ENCODE measurements at places on chromosomes 3 and 15.

DNA sequence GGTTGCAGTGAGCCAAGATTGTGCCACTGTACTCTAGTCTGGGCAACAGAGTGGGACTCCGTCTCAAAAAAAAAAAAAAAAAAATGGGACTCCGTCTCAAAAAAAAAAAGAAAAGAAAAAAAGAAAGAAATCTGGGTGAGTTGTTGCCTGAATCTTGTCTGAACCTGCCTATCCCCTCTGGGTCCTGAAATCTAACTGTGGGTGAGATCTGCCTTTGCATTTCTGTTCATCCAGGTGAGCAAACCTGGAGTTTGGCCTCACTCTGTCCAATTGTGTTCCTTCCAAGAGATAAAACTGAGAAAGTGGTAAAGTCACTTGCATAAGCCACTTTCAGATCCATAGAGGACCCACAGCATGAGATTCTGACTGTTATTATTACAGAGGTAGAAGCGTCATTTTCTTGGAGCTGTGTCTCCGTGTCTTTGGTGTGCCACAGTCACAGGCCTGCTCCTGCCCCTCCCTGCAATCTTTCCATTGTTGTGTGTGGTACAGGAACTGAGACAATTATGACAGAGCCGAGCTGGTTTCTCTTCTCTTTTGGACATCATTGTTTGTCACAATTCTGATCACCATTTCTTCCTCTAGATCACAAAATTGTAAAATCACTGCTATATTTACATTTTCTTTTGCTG is 235.9 kb downstream of the LPP start:
- no peak for DNase-seq

DNA sequence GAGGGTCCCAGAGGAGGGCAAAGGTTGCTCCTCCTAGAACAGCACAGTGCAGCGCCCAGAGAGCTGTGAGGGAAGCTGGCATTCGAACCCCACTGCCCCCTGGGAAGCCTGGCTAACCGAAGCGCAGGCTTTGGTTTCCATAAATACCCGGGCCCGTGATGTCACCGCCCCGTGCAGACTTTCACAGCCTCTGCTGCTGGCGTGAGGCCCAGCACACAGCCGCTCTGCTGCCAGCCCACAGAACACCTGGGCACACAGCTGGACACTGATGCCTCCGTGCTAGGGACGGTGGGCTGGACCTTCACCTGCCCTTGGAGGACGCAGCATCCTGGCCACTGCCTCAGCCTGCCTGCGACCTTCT is 1.0 kb downstream of the IQSEC1 start:
- no peak for DNase-seq

DNA sequence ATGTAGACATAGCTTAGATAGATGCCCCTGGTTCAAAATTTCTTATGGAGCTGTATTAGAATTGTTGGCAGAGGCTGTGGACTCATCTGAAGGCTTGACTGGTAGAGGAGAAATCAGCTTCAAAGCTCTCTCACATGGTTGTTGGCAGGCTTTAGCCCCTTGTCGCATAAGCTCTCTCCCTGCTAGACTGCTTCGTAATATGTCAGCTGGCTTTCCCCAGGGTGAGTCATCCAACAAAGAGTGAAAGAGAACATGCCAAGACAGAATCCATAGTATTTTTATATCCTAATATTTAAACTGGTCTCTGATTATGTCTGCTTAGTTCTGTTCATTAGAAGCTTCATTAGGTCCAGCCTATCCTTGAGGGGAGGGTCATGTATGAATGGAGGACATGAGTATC is 427.4 kb upstream of the NAALADL2 start:
- DNase-seq: no peak

DNA sequence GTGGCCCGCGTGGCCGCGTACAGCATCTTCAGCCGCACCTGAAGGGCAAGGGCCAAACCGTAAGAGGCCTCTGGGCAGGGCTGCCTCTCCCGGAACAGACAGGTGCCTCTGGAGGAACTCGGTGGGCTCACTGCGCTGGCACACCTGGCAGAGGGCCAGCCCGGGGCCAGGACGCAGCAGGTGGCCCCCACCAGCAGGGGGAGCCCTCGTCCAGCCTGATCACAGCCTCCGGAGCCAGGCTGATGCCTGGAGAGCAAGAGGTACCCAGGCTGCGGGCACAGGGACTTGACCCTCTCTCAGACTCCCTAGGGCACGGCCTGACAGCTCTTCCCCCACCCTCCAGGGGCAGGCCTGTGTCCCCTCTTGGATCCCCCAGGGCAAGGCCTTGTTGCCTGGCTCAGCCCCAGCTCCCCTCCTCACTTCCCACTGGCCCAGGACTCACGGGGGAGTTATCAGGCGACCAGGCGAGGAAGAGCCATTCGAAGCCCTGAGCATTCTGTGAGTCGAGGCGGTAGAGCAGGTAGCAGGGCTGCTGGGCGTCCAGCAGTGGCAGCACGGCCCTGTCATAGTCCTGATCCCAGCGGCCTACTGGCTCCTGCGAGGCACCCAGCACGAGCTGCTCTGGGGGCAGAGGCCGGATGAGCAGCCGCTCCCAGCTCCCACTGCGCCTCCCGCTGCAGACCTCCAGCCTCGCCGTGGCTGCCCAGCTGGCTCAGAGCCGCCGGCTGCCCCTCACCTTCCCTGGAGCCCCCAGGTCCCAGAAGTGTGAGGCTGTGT is 6.2 kb upstream of the TLR9 start:
- peak; percentile 45 for DNase-seq

DNA sequence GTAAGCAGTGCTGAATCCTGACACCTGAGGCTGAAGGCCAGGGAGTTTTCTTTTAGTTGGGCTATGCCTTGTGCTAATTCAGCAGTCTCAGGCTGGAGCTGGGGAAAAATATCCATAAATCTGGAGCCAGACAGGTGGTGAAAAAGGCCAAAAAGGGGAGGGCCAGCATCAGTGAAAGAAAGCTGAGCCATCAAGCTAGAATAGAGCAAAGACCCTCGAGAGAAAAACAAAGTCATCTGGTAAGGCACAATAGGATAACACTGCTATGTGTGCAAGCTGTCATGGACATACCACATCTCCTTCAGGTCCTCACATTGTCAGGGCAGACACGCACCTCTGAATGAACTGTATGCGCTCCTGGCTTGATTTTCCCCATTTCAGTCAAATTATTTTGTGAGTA is 687.9 kb downstream of the SQOR start:
- DNase-seq: no peak

DNA sequence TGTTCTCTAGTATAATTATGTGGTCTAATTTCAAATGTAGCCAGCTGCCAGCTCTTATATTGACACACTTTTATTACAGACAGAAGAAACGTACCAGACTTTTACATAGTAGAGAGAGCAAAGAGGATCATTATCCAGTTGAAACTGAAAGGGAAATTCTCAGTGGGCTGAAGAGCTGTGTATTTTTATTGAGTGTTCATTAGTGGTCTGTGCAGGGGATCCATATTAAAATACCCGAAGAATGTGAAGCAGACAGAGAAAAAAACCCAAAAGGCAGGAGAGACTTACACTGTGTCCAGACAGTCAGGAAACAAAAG is 41.3 kb downstream of the MYRIP start:
- DNase-seq: no peak

GRCh38 chr15:65998486-65998885 is 129.2 kb downstream of the RAB11A start:
- DNase-seq: no peak

GRCh38 chr3:32500231-32500630 is 2.4 kb downstream of the CMTM6 start:
- no peak for DNase-seq

- DNase-seq: no peak
Measured at GRCh38 chr3:23696842-23697241, 108.9 kb upstream of the UBE2E1 start.

DNA sequence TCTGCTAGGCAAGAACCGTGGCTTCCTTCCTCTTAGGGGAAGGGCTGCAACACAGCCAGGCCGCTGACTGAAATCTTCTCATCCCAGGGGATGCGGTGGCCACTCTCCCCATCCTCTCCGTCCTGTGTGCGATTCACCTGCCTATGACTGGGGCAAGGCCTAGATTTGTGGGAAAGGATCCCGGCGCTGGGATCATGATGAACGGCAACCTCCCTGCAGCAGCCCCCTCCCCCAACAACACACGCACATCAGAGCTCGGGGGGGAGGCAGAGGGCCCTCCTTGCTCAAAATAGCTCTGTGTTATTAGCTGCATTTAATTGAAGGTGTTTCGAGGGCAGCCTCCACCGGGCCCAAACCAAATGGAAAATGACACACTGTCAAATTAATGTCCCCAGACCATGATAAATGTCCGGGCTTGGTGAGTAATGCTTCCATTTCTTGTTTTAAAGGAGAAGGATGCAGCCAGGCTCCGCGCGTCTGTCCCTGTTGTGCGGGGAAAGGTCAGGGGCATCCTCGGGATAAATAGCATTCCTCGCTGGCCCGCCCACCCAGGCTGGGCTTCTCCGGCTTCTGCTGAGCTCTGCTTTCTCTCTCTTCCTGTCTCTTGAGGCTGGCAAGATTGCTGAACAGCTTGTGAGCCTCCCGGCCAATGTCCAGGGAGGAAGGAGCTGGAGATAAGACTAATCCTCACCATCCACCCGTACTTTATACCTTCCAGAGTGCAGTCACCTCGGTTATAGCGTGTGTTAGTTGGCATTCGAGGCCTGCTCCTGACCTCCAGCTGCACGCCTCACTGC is 56.4 kb upstream of the TLE3 start:
- DNase-seq: peak; percentile 88

- DNase-seq: no peak
Measured at GRCh38 chr15:84634228-84634837, 19.8 kb downstream of the WDR73 start.

GRCh38 chr3:192795021-192795420 is 67.7 kb upstream of the FGF12 start:
- DNase-seq: no peak

DNA sequence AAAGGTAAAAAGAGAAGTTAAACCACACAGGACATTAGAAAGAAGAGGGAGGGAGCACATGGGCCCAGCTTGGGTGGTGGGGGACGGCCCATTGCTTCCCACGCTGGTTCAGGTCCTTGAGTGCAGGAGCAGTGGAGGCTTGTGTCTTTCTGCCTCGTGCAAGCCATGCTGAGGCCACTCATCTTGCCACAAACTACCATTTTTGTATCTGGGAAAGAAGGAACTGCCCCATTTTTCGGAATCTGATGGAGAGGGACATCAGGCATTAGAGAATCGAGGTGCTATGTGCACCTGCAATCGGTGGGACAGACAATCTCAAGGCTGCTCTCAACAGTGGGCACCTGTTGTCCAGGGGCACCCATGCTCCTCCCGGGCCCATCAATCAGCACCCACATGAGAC is 234.5 kb downstream of the KLF13 start:
- DNase-seq: no peak

GRCh38 chr3:193783166-193783896 is 190.3 kb downstream of the OPA1 start:
- DNase-seq: no peak

- DNase-seq: no peak
Measured at GRCh38 chr15:39584266-39584659, 3.4 kb downstream of the THBS1 start.

DNA sequence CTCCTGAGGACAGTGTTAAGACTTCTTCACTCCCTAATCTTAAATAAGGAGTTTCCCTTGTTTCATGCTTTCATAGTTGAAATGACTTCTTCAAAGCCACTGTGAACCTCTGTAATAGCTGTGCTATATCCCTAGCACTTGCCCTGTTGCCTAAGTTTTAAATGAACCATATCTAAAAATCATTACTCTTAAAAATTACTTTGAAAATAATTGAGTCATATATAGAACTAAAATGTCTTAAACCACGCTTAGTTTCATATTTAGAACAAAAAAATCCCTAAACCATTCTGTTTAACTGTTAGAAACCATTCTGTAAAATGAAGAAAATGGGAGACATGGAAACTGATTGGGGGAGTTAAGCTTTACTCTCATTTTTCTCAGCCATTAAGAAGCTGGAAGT is 29.8 kb downstream of the DNAJC19 start:
- DNase-seq: no peak

DNA sequence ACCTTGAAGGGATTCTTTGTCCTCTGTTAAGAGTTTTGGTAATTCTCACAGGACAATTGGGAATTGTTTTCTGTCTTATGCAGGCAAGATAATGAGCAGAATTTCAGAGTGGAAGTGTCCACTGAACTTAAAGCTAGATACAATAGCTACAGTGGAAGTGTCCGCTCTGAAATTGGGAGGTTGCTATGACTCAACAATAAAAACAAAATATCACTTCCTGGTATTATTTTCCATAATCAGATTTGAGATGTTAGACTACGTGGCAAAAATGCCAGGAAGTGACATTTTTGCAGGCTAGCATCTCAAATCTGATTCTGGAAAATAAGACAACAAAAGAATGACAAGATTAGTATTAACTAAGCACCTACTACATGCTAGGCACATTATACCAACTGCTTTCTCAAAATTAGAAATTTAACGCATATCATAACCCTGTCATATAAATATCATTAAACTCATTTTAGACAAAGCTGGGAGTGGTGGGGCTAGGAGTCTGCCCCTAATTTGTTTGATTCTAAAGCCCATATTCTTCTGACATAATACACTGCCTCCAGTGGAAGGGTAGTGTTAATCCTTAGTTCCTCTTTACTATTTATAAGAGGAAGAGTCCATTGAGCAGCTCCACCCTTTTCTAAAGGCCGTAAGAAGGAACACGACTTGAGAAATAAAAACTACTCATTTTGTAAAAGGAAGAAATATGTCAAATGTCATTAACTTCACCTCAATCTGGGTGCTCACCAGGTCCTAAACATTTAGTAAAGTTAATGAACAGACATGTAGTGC is 266.9 kb upstream of the STT3B start:
- no peak for DNase-seq

DNA sequence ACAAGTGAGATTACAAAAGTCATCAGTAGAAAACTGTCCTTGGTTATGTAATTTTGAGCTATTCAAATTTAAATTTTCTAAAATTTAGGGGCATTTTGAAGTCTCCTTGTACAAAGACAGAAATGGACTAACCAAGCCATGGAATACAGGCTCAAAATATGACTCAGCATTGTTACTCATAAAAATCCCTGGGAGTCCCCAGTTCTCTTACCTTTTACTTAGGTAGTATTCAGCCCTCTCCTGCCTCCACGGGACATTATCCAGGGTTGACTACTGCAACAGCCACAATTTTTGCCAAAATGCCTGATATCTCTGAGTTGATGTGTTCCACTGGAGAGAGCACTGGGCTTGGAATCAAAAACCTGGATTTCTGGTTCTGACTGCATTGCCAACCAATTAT is 25.0 kb downstream of the CLDN18 start:
- DNase-seq: no peak

DNA sequence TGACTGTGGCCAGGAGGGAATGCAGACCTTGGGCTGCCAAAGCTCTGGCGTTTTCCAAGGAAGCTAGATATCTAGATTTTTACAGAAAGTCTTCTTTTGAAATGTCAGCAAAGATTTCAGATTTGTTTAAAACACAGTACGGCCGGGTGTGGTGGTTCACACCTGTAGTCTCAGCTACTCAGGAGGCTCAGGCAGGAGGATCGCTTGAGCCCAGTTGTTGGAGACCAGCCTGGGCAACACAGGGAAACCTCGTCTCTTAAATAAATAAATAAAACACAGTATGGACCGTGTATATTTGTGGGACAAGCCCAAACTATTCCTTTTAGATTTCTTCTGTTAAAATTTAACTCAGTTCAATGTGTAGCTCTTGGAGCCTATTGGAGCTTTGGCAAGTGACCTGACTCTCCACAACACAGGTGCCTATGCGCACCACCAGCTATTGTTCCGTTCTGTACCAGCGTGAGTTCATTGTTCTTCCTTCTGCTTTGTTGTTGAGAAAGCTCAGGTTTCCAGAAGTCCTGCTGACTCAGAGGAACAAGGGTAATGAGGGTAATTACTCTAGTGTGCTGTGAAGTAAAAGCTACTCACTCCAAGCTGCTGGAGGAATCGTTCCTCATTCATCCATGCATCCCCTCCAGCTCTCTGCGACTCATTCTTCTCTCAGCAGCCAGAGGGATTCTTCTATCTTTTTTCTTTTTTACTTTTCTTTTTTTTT is 73.1 kb upstream of the SLC6A6 start:
- DNase-seq: no peak

GRCh38 chr3:43091481-43091880 is 14.4 kb downstream of the POMGNT2 start:
- DNase-seq: no peak
